Fibroblast of villous mesenchyme (primary cell): ENCODE measurements at places on chromosomes 7 and 10. TPM values are rescaled to one million over a fixed set of nuclear protein-coding genes. Genes with fewer than 3 reads are reported as not detected.

DNA sequence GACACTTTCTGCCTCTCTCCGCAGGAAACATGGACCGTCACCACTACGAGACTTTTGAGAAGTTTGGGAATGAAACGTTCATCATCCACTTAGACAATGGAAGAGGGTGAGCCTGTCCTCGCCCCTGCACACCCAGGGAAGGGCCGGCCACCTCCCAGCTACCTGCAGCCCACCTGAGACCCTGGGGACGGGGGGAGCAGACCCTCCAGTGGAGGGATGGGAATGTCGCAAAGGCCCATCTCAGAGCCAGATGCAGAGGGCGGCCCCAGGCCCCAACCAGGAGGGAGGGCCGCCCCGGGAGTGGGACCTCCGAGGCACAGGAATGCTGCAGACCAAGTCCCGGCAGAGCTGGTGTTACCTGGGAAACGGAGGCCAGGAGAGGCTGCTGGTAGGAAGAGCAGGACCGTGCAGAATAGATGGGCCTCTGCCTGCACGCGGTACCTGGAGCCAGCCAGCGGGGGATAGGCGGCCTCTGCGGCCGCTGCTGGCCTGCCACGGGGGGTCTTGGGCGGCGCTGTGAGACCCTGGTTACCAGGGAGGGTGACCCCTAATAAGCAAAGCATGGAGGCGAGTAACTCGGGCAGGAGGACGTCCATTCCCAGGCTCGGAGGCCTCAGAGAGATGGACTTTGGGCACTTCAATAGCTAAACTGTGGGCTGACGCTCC, 32.9 kb upstream of the FOXL3 start:
- DNase-seq = no peak

GRCh38 chr7:102079140-102080018, 207.3 kb upstream of the SH2B2 start:
- DNase-seq = no peak

- no peak for DNase-seq
Observed at GRCh38 chr7:6590645-6591110, 857 bp downstream of the INTS15 start.

DNA sequence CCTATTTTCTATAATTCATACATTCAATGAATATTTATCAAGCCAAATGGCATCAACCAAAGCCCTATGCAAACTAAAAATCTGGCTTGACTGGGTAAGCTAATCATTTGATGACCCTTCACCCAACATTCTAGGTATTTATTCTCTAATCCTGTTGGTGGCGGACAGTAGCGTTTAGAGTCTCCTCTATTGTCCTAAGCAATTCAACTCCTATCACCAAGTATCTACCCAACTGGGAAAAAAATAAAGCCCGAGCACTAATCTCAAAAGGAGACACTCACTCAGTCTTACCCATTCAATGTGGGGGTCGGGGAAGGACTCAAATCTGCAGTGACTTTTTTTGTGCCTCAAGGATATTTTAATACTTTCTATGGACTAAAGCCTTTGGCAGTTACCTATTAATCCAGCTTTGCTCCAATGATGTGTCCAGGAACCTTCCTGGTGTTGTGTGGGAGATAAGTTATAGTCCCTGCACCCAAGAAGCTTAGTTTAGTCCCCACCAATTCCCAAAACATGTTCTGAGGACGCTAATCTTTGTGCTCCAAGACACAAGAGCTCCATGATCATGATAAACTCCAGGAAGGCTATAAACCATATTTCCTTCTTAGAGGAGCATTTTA, 30.6 kb downstream of the DNMBP start:
- DNase-seq = no peak

DNA sequence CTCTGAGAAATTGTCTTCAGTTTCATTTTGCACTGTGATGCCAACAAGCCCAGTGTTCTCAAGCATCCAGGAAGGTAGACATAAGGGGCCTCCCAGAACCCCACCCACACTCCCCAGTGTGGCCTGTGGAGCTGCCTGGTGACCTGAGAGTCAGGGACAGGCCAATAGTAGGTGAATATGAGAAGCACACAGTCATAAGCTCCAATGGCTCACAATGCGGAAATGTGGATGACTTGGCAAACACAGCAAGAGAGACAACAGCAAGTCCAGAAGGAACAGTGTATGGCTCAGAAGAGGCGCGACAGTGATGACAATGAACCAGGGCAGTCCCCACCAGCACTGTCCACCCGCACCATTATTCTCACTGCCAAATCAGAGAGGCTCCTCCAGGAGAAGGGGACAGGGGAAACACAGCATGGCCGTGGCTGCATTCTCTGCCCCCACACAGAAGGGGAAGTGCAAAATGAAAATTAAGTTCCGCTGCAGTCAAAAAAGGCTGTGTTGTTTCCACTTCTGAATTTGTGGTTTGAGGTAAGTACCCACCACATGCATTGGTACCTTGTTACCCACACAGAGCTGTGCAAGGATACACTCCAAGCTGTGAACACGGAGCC, 419.8 kb downstream of the GRID1 start:
- DNase-seq = no peak

DNA sequence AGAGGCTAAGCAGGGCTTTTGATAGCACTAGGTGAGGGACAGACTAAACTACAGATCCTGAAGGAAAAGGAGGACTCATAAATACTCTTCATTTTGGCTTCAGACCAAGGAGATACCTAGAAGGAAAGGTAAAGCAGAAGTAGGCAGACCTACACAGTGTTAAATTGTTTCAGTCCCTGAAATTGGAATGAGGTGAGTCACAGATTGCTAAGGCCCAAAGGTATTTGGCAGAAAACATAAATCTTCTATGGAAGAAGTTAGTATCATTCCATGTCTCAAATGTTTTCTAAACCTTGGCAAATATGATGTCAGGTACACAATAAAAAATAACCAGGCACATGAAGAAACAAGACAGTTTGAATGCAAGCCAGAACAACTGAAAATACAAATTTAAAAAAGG, 30.0 kb downstream of the MTERF1 start:
- DNase-seq = peak; percentile 10

GRCh38 chr10:14665304-14665703, 109.4 kb downstream of the FAM107B start:
- peak; percentile 27 for DNase-seq

- DNase-seq = peak; percentile 19
Observed at GRCh38 chr7:42494736-42495135, 257.7 kb upstream of the GLI3 start.

DNA sequence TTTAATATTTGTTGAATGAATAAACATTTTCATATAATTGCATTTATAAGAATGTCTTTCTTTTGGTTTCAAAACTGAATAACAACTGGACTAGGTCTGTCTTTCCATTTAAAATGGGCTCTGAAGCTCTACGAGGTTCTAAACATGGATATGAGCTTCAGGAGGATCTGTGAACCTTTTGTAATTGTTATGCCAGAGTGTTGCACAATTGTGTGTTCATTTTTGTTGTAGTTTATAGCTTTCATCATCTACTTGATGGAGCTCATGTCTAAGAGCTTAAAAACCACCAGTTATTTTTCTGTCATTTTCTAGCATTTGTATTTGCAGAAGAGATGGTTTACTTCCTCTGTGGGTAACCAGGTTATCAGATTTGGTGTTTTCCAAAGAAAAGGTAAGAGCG, 265.7 kb upstream of the NPY start:
- no peak for DNase-seq

DNA sequence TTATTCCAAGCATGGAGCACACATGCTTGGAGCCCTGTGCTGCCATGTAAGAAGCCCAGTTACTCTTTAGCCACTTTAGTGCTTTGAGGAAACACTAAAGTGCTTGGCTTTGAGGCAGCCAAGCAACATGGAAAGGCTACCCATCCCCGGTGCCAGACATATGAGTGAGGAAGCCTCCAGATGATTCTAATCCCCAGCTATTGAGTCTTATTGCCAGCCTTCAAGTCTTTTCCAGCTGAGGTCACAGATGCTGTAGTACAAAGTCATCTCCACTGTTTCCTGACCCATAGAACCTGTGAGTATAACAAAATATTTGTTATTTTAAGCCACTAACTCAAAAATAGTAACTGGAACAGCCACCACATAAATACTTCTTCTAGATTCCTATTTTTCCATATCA, 91.4 kb upstream of the CYP26C1 start:
- DNase-seq = no peak

The EVX1 gene
- total RNA-seq = not detected in 2 replicates

DNA sequence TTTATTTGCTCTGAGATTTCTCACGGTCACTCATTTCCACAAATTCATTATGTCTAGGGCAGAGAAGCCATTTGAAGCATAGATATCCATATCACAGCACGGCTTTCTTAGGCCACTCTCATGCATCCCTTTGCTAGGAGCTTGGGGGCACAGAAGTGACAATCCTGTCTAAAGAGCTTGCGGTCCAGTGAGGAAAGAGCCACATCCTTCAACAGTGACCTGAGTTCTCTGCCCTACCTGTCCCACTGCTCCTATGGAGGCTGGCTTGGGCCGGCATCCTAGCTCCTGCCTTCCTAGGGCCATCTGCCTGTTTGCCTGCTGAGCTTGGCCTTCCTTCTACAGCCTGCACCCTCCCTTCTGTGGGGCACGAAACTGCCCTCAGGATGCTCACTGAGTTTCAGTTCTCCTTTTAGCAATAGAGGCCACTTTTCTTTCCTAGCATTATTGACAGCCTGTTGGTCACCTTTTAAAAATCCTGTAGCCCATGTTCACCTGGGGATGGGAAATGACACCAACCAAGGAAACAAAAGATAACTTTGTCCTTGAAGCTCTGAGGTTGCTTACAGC, 212.1 kb upstream of the GRB10 start:
- no peak for DNase-seq

The FRAT2 gene
- total RNA-seq = 5.2 and 5.8 TPM in 2 replicates

The GNGT1 gene
- total RNA-seq = not detected in 2 replicates

DNA sequence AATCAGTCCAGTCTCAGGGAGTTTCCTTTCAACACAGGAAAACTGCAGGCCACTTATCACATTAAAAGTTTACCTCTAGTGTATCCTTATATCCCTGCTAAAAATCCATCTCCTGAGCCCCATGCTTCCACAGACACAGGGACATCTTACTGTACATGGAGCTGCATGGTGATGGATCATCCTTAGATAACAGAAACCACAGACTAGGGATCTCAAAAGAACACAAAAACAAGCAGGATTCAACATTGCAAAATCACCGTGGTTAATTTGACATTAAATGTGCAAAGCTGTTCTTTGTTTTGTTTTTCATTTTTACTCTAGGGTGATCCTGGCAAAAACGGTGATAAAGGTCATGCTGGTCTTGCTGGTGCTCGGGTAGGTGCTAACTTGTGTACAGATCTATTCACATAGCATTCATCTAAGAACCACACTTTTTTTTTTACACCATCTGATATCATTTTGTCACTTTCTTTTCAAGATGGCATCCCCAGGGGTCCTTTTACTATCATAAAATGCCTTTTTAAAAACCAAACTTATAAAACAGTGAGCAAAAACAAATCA, 18.1 kb downstream of the COL1A2 start:
- peak; percentile 71 for DNase-seq

DNA sequence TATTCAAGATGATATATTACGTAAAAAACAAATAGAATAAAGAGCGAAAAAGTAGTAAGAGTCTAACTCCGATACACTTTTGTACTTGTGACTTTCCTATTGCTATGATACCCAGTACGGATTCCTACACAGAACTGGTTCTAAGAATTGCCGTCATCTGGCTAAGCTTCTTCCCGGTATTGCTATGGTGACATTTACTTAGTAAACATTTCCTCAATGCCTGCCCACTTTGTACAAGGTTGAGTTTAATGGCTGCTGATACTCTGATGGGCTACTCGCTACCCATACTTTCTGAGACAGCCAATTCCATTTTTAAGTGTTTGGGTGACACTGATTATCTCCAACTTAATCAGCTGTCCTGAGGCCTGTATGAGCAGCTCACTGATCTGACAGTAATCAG, 55.6 kb downstream of the OSBPL3 start:
- DNase-seq = no peak

GRCh38 chr10:65413001-65413400, 1512.8 kb upstream of the LRRTM3 start:
- no peak for DNase-seq

The ICA1 gene
- total RNA-seq = 1.9 and 4.3 TPM in 2 replicates

DNA sequence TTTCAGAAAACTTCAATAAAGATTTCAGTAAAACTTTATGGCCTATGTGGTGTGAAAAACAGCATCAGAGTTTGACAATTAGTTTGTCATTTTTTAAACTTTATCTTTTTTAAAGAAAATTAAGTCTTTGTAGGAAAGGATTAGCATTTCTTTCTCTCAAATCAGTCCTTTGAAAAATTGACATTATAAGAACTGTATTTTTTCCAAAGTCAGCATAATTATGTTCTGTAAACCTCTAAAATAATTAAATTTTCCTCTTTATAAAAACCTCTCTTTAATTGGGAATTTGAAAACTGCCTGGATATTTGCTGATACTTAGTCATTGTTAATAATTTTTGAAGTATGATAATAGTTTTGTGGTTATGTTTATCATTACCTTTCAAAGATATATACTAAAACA, 226.7 kb upstream of the KAT6B start:
- no peak for DNase-seq

GRCh38 chr10:12687996-12688395, 313.5 kb downstream of the CCDC3 start:
- no peak for DNase-seq

The ANKRD61 gene
- not detected in 2 replicates for total RNA-seq

The RPEL1 gene
- 0.32 and 0.43 TPM in 2 replicates for total RNA-seq

- peak; percentile 30 for DNase-seq
Observed at GRCh38 chr7:111855842-111856227, 293.5 kb upstream of the IMMP2L start.

The VSTM2A gene
- total RNA-seq = not detected in 2 replicates

- DNase-seq = no peak
Observed at GRCh38 chr7:77757589-77757988, 40.6 kb downstream of the TMEM60 start.

GRCh38 chr10:66189271-66189670, 736.6 kb upstream of the LRRTM3 start:
- DNase-seq = no peak
